ENCODE measurements at places on chromosomes 3 and 15. TPM values are rescaled to one million over a fixed set of nuclear protein-coding genes. Genes with fewer than 3 reads are reported as not detected.

GRCh38 chr3:149958171-149958796, 12.4 kb downstream of the PFN2 start:
- DNase-seq = no peak

GRCh38 chr15:38238311-38238710, 14.3 kb upstream of the SPRED1 start:
- no peak for DNase-seq

GRCh38 chr15:73908030-73908821, 18.0 kb upstream of the LOXL1 start:
- no peak for DNase-seq

GRCh38 chr3:20056725-20057611, 16.7 kb downstream of the KAT2B start:
- no peak for DNase-seq

Gene TNFAIP8L3
- 2.3 TPM for polyA plus RNA-seq

- no peak for DNase-seq
These were observed 953.1 kb upstream of the NR2F2 start for GRCh38 chr15:95377258-95377852.

- no peak for DNase-seq
These were observed 670.5 kb downstream of the NLGN1 start for GRCh38 chr3:174068035-174068434.

GRCh38 chr15:100090411-100090810, 251.4 kb downstream of the ADAMTS17 start:
- no peak for DNase-seq

- DNase-seq = no peak
These were observed 126.7 kb downstream of the FOXP1 start for GRCh38 chr3:71456826-71457225.

DNA sequence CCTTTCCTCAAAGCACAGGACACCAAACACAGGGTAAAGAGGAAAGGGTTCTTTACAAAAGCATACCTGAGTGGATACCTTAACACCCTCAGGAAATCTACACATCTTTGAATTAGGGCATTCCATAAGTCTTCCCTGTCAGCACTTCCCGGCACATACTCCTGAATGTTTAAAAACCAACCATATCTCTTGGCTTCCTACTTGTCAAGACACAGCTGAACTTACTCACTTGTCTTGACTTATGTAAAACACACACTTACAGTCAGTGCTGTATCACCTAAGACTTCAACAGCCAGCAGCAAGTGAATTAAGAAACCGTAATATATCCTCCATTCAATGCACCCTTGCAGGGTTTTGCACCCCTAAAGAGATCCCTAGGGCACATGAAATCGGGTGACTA, 17.5 kb downstream of the IL1RAP start:
- no peak for DNase-seq

Gene HHLA2
- polyA plus RNA-seq = 16.8 TPM

- DNase-seq = no peak
These were observed 54.1 kb downstream of the SLC7A14 start for GRCh38 chr3:170531657-170532335.

- DNase-seq = no peak
These were observed 153.0 kb downstream of the ZNF621 start for GRCh38 chr3:40677749-40678148.

DNA sequence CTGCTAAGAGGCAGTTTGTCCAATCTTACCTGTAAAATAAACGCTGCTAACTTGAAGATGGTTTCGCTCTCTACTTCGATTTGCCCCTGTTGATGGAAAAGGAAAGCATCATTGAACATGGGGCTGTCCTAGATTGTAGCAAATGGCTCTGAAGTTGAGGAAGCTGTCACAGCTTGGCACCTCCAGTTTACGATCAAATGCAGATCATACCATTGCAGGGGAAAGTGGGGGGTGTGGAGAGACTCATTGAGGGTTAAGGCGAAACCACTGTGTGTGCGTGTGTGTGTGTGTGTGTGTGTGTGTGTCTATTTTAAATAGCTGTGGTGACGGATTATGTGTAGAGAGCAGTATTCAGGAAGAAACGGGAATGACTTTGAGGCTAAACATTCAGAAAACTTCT, 127.6 kb upstream of the LMOD3 start:
- DNase-seq = peak; percentile 78

DNA sequence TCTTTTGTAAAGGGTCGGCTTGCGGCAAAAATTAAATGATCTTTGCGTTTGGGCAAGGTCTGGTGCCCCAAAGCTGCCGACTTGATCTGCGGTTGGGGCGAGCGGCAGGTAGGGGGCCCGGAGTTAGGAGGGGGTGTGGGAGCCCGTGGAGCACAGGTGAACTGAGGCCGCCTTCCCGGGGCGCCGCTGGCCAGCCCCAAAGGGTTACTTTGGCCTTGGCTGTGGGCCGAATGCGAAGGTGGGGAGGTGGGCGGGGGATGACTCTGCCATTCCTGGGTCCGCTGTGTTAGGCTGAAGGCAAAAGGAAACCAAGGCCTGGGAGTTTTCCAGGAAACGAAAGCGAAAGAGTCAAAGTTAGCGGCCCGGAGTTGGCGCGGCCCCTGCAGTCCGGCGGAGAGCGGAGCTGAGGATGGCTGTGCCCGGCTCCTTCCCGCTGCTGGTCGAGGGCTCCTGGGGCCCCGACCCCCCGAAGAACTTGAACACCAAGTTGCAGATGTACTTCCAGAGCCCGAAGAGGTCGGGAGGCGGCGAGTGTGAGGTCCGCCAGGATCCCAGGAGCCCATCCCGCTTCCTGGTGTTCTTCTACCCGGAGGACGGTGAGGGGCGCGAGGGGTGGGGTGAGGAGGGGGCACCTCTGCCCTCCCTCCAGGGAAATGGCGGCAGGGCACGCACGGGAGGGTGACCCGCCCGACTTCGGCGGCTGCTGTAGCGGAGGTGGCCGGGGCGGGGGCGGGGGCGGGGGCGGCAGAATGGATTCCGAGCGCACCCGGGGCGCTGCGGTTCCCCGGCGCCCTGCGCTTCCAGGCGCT, at the start of gene PARP14:
TSS of gene PARP14 (plus strand) at position 365 of the 809 bp plus-strand sequence. CDS start at position 410, 45 bp downstream.
- DNase-seq = peak; percentile 50

- no peak for DNase-seq
These were observed 63.1 kb downstream of the POLQ start for GRCh38 chr3:121482660-121483059.

DNA sequence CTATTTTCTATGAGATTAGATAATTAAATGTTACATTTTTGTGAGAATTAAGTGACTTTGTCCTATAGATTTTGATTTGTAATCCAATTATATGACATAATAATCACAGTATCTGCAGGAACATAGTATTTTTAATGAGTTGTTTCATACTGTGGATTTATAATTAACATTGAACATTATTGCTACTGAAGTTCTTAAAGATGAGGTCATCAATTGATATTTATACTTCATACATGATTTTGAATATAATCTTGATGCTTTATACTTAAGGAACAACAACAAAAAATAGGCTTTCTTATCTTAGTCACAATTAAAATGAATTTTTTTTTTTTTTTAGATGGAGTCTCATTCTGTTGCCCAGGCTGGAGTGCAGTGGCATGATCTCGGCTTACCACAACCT, 846.6 kb downstream of the SI start:
- no peak for DNase-seq

GRCh38 chr15:68230157-68231100, 901 bp upstream of the CLN6 start:
- no peak for DNase-seq

Gene PHLDB2
- 86.4 TPM for polyA plus RNA-seq

DNA sequence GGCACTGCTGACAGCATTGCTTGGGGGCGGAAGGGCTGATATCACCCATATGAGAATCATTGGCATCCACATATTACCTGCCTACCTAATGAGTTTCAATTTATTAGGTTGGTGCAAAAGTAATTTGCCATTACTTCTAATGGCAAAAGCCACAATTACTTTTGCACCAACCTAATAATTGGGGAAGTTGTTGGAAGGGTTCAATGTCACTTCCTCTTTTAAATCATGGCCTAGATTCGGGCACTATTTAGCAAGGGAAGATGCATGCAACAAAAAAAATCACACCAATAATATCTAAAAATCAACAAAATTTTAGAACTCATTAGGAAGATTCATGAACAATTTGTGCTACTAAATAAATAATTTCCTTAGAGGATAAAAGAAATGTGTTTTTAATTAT, 56.0 kb upstream of the AGTR1 start:
- DNase-seq = no peak

- no peak for DNase-seq
These were observed 45.0 kb upstream of the BOC start for GRCh38 chr3:113166357-113166718.

- DNase-seq = no peak
These were observed 74.3 kb downstream of the RPN1 start for GRCh38 chr3:128576290-128576689.

GRCh38 chr3:165233501-165234195, 37.5 kb upstream of the SLITRK3 start:
- no peak for DNase-seq

DNA sequence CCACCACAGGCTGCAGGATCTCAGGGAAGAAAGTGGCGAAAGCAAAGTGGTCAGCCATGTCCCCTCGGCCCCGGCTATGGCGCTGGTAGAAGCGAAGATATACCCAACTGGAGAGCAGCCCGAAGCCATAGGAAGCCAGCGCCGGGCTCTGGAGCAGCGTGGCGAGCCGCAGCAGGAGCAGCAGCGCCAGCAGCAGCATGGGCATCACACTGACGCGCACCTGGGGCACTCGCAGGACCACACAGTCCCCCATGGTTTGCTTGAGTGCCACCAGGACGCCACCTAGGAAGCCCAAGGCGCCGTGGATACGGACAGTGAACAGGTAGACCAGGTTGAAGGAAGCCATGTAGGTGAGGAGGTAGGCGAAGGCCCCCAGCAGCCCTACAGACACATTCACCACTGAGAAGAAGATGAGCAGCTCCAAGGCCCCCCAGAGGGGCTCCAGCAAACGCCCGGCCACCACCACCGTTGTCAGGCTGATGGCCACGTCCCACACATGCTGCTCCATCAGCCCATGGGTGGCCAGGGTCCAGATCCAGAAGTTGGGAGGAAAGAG, 888 bp downstream of the TMEM115 start:
- no peak for DNase-seq

- DNase-seq = no peak
These were observed 17.7 kb upstream of the SNRK start for GRCh38 chr3:43268636-43269035.

Gene CD47
- 72.0 TPM for polyA plus RNA-seq

GRCh38 chr3:34068505-34068904, 270.1 kb downstream of the PDCD6IP start:
- DNase-seq = no peak

DNA sequence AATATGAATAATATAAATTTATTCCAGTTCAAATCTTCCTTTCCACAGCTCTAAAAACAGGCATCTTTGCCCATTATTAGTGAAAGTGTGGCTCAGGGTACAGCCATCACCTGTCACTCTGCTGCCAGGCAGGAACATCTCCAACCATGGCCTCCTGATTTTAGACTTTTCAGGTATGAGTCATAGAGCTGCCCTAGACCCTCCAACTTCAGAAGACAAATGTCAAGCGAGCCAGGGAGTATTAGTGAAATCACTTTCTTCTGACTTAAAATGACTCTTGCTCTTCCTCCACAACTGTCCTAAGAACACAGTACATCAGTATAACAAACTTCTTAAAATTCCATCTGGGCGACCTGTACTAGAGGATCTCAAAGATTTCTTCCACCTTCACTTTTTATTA, 78.1 kb upstream of the AKAP13 start:
- no peak for DNase-seq

Gene MESP2
- polyA plus RNA-seq = 0.28 TPM

DNA sequence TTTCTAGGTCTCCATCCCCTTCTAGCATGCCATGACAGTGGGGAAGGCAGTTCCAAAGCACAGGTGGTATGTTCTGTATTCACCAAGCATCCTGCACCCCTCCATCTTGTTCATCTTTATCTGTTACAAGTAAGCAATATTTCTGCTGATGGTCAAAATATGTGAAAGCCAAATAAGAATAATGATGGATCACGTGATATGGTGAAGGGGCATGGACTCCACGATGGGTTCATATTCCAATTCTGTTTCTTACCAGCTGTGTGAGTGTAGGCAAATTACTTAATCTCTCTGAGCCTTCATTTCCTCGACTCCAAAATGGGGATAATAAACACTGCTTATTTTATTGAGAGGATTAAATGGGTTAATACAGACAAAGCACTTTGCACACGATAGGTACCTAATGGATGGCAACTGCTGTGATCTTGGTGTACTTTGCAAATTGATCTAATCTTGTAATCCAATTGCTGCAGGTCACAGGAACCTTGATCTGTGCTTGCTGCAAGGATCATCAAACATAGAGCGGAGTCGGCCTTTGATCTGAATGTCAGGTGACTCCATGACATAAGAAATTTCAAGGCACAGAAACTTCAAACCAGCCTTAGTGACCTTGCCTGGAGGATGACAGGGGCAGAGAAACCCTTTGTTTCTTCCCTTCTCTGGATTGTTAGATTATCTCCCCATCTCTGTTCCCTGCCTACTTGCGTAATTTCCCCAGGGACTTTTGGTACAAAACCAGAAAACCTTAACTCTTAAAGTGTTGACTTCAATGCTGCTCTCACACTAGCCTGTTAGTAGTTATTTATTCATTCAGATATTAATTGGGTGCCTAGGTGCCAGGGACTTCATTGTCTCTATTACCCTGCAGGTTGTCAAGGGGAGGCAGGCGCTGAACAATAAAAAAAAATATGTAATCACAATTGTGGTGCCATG, 25.8 kb downstream of the SIAH2 start:
- DNase-seq = no peak

DNA sequence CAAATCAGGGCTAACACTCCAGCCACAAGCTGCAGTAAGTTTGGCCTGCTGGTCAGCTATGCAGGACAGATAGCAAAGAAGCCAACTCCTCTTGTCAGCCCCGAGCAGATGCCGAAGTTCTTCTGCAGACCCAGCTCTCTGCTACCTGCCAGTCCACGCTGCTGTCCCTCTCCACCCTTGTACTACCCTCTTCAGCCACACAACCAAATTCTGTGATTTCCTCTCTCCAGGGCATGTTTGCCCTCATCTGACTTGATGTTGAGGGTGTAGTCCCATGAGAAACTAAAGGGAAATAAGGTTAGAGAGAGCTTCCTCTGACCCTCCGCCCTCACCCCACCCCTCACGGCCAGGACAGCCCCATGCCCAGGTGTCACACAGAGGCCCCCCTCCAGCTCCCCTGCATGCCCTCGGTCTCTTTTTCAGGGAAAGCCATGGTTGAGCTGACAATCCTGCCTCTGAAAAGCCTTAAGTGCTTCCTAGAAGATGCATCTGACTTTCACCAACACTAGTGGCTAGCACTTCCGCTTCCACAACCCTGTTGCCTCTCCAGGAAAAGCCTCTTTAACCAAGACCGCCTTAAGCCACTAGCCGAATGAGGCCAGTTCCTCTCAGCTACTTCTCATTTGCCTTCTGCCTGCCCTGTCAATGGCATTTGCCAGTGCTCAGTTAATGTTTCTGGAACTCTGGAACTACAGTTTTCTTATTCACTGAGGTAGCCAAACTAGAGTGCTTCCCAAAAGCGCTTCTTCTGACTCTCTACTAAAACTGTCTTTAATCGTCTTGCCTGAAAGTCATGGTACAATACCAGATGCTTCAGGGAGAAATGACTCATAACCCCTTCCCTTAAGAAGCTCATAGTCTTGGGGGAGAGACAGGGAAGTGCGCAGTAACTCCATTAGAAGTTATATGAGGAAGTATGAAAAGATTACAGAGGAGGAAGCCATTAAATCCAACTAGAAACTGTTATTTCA, 300.4 kb upstream of the STT3B start:
- no peak for DNase-seq
